ENCODE measurements at places on chromosomes 5 and 9.
A peak's percentile ranks its signal among the peaks of the same experiment; 100 is the strongest.

- DNase-seq: no peak
- peaks cover 49% of the 10 kb centered on the region for H3K36me3 ChIP-seq
- no peak overlapping the region for H3K27ac ChIP-seq
- no peak overlapping the region for H3K4me3 ChIP-seq
These were observed 11.0 kb downstream of the SNAPC3 start for GRCh38 chr9:15433661-15434060.

DNA sequence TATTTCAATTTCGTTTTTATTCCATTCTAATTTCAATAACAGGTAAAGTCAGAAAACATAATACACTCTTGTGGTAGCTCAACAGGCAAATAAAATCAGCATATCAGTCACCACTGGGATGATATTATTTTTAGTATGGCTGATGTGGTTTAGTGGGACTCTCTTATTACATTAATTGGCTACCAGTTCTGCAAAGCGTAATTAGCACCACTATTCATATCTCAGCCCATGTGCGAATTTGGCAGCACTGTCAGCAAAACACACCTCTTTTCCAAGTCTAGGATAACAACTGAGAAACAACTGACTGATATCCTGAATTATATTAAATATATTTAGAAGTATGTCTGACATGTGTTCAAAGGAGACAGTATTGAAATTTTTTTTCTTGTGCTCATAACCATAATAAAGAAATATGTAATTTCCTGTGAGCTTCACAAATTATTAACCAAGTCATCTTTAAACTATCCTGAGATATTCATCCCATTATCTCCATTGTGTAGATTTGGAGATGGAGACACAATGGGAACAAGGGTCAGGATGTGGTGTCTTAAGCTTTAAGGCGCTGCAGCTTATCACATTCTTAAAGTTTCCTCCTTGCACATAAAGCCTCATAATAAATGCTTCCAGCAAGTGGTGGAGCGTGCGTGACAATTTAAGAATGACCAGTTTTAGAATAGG lies 212.4 kb downstream of the TLE1 start:
- no peak overlapping the region for H3K4me3 ChIP-seq
- no peaks in the 10 kb centered on the region for H3K36me3 ChIP-seq
- no peaks in the 10 kb centered on the region for H3K27me3 ChIP-seq
- no peak for DNase-seq

GRCh38 chr5:65508978-65509377 lies 27.3 kb upstream of the ADAMTS6 start:
- no peak for DNase-seq
- no peak overlapping the region for H3K27ac ChIP-seq
- H3K4me3 ChIP-seq: no peak overlapping the region
- H3K36me3 ChIP-seq: no peaks in the 10 kb centered on the region

GRCh38 chr5:74064225-74064624 lies 438.2 kb downstream of the ARHGEF28 start:
- no peak for DNase-seq
- H3K27me3 ChIP-seq: no peaks in the 10 kb centered on the region
- H3K4me1 ChIP-seq: 0 out of 2 replicates have a peak, but pooled peaks cover 6% of the 10 kb centered on the region
- no peak overlapping the region for H3K4me3 ChIP-seq

DNA sequence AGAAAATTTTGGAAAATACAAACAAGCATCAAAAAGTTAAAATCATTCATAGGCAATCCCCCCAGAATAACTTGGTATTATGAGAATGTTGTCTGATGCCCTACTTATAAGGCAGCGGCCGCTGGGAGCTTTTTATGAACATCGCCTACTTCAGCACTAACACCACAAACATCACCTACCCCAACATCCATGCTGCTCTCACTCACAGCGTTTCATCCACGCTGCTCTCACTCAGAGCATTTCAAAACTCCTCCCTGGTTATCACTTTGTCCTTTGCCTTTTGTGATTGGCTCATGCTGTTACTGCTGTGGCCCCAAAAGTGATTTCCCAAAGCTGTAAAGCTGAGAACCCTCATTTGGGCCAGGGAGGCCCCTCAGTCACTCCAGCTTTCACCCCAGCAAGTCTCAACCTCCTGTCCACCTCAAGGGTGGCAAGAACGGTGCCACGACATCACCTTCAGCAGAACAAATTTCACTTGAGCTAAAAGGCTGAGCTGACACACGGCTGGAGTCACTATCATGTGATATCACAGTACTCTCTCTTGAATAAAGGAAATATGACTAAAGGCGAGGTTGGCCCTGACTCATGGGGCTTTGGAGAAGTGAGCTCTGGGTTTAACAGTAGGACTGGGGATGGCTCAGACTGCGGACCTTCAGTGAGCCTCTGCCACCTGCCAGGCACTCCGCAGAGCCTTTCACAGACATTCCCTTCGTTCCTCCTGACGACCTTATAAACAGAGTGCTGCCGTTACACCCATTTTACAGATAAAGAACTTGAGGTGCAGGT lies 25.2 kb downstream of the SHC3 start:
- H3K27me3 ChIP-seq: no peaks in the 10 kb centered on the region
- no peaks in the 10 kb centered on the region for H3K36me3 ChIP-seq
- H3K4me3 ChIP-seq: no peak overlapping the region
- H3K27ac ChIP-seq: no peak overlapping the region
- DNase-seq: no peak

DNA sequence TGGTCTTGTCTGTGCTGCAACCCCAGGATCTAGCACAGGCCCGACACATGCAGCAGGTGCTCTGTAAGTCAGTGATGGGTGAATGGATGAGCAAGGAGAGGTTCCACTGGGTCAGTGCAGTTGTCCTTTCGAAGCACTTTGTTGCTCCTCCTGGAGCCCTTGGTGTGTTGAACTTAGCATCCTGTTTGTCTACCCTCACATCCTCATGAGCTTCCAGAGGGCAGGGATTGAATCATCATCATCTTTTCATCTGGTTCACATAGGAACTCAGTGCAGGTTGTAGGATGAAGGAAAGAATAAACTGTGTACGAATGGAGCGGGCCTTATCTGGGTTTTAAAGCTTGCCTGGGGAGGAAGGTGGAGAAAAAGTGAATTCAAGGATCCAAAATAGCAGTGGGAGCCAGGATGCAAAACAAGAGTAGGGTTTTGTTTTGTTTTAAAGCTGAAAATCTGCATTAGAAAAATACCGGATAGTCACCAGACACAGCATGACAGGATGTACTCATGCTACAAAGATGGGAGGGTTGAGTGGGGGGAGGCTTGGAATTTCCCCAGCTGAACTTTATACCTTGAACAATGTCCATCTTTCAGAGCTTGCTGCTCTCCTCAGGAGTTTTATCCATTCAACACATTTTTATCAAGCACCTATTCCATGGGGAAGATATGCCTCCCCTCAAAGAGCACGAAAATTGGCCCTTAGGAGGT lies 55.8 kb downstream of the PTTG1 start:
- H3K27ac ChIP-seq: peak overlapping the region; percentile 91
- H3K4me3 ChIP-seq: peak overlapping the region; percentile 58
- no peaks in the 10 kb centered on the region for H3K27me3 ChIP-seq
- peaks cover 100% of the 10 kb centered on the region for H3K4me1 ChIP-seq

Data from HepG2 (cell line).